ENCODE measurements at places on chromosomes 7 and 10.

DNA sequence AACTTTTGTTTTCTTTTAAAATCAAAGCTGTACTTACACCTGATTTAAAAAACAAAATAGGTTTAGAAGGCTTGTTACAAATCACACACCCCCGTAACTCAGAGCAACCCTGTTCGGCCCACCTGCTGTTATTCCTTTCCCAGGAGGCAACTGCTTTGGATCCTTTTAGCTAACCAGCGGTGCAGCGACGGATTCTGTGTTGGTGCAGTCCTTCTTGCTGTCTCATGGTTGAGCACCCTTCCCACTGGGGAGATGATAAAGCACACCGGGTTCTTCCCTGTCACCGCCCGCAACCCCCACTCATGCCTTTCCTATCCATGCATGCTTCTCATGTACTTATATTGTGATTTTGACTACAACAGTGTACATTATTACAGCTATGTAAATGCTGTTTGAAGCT is 24.8 kb upstream of the MKI67 start:
- DNase-seq, result no peak

DNA sequence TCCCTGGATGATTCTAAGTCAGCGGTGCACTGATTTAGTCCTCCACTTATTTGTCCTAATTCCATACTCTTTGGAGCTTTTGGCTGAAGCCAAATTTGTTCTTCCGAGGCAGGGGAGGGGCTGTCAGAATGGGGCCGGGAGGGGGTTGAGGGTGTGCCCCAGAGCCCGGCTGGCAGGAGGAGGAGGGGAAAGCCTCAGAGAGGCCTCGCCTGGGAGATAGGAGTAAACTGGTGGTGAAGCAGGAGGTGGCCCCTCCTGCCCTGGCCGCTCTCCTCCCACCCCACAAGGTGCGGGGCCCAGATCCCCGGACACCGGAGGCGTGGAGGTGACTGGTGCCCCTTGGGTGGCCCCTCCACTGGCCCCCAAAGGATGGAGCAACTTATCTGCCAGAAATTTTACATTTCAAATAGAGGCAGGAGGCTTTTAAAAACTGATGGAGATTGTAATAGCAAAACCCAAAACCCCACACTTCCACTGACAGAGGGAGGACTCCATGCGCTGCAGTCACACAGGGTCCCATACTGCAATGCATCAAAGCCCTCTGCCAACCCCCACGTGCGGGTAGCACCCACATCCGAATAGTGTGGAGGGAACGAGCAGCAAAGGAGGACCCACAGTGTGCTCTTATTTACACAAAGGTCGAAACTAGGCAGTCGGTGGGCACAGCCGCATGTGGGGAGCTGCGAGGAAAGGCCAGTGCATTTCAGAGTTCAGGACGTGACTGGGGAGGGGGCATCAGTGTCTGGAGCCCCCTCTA is 61.9 kb downstream of the CAMK2B start:
- no peak for DNase-seq

DNA sequence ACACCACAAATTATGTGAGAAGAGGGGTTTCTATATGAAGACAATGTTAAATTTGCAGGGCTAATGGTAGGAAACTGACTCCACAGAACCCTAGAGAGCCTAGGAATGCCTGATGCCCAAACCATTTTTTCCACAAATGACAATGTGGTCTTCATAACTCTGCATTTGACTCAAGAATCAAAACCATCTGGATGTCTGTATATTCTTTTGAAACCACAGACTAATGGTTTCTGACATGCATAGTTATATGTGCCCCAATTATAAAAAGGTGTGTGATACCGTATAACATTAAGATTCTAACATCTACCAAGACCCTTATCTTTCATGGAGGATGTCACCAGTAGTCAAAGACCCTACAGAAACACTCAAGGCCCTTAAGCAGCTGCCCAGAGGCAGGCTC is 20.3 kb downstream of the SEC61G start:
- no peak for DNase-seq

- no peak for DNase-seq
These were observed 43.7 kb downstream of the UNC5B start for GRCh38 chr10:71255808-71256660.

DNA sequence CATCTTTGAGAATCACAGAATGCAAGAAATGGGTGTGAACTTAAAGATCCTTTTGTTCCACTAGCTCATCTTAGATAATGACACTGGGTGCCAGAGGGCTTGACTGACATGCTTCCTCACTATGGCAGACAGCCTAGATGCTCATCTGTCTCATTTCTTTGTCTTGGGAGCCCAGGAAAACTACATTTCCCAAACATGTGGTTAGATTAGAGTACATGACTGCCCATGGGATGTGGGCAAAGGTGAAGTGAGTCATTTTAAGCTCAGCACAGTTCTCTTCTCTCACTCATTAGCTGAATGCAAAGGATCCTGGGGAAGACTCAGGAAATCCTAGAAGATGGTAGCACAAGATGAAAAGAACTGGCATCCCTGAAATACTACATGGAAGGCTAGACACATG is 32.5 kb upstream of the TBX20 start:
- DNase-seq, result no peak
